Fibroblast of upper back skin (primary cell): ENCODE measurements at places on chromosomes 2 and 18.
A peak's percentile ranks its signal among the peaks of the same experiment; 100 is the strongest.

DNA sequence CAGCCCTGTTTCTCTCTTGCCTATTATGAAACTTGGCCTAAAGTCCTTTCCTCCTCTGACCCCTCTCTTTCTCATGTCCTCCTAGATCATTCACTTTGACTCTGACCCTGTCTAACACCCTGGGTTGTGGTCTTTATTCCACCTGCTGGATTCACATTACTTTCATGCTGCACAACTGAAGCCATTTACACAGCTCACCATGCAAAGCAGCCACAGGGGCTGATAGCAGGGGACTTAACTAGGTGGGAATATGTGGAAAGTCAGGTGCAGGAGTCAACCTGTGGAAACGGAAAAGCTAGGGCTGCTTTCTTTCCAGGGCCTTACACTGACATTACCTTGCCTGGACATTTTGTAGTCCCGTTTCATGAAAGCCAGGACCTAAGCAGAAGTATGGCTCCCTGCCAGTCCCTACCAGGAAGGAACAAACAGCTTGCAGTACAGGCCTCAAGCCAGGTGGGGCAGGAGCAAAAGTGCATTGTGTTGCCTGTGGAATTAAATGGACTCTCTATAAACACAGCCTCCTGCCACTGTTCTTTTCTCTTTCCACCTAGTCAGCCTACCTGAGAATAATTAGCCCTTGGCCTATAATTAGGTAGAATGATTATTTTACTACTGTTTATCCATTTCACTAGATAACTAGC, 11.8 kb downstream of the MAPRE3 start:
- DNase-seq = peak; percentile 13

GRCh38 chr2:149129433-149129832, 90.9 kb downstream of the LYPD6B start:
- DNase-seq = peak; percentile 81

- no peak for DNase-seq
Measured at GRCh38 chr2:238694922-238695321, 153.0 kb upstream of the TWIST2 start.

DNA sequence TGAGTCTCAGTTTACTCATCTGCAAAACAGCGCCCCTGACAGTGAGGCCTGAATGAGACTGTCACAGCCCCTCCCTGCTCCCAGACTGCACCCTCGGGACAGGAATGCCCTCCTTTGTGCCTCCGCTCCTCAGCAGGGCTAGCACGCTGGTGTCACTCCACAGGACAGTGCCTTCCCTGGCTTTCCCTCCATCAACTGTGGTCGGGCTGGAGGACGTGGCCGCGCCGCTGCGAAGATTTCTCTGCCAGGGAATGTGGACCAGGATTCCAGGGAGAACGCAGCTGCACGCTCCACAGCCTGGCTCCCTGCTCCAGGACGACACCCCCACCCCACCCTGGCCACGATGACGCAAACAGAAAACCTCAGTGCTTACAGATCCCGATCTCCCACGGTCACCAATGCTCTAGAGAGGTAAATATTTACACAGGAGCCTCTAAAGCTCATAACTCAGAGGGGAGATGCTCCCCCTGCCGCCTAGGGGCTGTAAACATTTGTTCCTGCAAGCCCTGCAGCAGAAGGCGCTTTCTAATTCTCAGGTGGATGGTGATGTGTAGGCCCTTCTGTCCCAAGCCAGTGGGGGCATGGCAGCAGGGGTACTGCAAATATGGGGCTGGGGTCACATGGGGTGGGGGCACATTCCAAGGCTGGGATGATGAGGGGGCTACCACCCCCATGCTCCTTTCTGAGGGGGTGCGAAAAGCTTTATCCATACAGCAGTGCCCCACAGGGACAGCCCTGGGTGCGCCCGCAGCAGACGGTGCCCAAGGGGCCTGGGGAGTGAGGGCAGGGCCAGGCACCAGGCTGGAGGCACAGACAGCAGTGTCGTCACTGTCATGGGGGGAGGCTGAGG, 12.4 kb downstream of the HS6ST1 start:
- peak; percentile 93 for DNase-seq

DNA sequence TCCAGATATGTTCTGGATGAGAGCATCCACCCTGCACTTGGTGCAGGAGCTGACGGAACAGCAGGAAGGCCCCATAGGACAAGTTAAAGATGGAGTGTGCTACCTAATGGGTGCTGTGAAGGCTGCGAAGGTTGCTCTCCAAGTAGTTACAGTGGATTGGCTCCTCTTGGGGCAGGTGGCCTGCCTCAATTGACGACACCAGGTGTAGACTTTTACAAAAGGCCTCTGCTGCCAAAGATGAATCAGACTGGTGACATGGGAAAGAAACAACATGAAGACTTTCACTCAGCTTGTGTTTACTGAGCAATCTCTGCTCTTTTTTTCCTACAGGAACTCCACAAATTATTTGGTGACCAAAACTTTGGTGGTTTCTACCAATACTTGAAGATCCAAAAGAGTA, 437.7 kb downstream of the PLCL1 start:
- DNase-seq = no peak

GRCh38 chr2:144738749-144739148, 218.8 kb upstream of the ZEB2 start:
- DNase-seq = no peak

- DNase-seq = peak; percentile 14
Measured at GRCh38 chr18:66616523-66616983, 12.7 kb upstream of the CDH19 start.

GRCh38 chr2:168212866-168213265, 34.5 kb downstream of the STK39 start:
- DNase-seq = peak; percentile 53

DNA sequence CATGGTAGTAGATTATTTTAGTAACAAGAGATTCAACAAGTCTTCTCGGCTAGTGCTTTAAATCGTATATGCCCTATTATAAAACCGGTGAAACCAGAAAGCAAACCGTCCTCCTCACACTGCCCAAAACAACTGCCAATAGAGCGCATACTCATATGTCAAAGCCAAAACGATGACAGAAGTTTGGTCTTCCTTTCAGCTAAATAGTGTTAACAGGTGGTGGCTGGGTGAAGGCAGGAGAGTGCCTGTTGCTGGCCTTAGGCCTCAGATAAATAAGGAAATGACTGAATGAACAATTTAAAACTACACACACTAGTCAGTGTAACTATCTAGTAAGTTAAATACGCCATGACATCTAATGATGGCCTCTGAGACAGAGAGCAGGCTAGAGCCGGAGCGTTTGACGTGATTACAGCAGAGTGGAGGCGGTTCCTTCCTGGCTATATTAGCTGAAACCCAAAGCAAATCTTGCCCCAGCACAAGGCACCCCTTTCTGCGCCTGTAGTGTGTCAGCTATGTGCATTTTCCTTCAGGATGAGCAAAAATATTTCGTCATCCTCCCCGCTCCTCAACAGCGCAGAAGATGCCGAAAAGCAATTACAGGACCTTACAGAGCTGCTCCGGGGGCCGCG, 1.6 kb downstream of the LONRF2 start:
- DNase-seq = no peak

- no peak for DNase-seq
Measured at GRCh38 chr18:79102886-79103285, 33.7 kb downstream of the ATP9B start.

DNA sequence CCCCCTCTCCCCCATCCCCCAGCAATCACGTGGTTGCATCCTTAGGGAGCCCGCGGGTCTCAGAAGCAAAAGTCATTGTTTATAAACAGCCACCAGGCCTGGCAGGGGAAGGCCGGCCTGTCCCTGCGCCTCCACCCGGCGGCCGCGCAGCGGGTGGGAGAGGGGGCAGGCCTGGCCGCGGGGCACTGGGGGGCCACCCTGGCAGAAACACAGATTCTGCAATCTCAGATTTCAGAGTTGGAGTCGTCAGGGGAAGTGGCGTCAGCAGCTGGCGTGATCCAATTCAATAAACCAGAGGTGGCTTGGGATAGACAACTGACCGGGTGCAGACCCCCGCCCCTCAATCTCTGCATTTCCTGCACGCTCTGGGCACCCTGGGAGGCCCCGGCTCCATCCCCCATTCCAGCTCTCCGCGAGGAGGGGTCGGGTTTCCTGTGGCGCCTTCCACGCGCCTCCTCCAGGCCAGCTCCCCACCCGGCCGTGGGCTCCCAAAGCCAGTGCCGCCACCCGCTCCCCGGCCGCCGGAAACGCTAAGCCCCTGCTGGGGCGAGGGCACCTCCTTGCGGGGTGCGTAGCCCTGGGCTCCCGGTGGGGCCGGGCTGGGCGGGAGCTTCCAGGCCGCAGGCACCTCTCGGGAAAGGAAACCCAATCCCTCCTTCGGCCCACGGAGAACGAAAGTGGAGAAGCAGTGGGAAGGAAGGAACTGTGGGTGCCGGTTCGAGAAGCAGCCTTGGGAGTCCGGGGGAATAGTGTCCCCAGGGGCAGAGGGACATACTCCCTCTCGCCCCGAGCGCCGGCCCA, 1.1 kb downstream of the BIN1 start:
- peak; percentile 52 for DNase-seq

DNA sequence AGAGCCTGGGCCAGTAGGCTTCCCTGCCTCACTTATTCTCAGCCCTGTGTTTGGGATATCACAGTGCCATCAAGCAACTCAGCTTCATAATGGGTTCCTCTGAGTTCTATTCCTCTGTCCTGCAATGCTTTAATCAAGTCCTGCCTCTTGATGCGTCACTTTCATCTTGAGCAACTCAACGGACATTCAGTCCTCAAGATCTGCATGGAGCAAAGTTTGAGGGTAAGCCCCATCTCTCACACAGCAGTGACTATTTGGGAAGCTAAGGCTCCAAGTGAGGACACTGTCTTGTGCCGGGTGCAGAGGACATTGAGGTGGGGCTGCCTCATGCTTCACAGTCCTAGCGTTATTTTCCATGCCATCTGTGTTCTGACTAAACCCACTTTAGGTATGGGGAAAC, 50.9 kb upstream of the PLB1 start:
- no peak for DNase-seq

GRCh38 chr2:97797355-97797754, 84.0 kb downstream of the ZAP70 start:
- DNase-seq = no peak

DNA sequence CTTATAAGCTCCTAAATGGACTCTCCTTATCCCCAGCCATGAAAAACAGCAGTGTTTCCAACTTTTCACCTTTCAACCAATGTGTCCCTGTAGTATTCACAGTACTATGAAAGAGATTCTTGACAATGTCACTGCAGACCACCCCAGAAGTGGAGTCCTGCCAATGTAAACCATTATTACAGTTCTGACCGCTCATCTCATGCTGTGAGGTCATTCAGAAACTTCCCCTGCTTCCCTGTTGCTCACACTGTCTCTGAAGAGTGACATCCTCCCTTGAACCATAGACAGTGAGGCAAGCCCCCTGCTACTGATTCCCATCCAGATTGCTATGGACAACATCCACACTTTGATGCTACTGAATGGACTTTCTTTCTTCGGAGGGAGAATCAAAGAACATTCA, 1523.7 kb upstream of the ACVR2A start:
- DNase-seq = peak; percentile 51

GRCh38 chr2:143524559-143525401, 395.6 kb downstream of the ARHGAP15 start:
- DNase-seq = no peak

GRCh38 chr2:198465970-198466369, 661.6 kb downstream of the PLCL1 start:
- DNase-seq = no peak

DNA sequence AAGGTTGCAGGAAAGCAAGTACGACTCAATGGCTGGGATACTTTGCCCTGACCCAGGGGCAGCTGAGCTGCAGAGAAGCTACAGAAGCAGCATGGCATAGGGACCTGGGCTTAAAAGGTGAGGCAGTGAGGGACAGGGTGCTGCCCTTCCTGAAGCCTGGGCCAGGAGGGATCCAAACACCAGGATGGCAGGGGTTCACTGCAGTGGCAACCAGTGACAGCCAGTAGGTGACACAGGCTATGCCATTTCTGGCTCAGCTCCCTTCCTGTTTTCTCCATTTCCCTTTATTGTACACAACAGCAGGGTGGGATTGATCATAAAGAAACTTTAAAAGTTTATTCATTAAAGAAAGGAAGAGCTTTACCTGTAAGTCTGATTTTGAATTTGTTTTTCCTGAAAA, 48.8 kb downstream of the CABYR start:
- DNase-seq = no peak

GRCh38 chr2:129369437-129369836, 610.0 kb upstream of the RAB6C start:
- DNase-seq = no peak

DNA sequence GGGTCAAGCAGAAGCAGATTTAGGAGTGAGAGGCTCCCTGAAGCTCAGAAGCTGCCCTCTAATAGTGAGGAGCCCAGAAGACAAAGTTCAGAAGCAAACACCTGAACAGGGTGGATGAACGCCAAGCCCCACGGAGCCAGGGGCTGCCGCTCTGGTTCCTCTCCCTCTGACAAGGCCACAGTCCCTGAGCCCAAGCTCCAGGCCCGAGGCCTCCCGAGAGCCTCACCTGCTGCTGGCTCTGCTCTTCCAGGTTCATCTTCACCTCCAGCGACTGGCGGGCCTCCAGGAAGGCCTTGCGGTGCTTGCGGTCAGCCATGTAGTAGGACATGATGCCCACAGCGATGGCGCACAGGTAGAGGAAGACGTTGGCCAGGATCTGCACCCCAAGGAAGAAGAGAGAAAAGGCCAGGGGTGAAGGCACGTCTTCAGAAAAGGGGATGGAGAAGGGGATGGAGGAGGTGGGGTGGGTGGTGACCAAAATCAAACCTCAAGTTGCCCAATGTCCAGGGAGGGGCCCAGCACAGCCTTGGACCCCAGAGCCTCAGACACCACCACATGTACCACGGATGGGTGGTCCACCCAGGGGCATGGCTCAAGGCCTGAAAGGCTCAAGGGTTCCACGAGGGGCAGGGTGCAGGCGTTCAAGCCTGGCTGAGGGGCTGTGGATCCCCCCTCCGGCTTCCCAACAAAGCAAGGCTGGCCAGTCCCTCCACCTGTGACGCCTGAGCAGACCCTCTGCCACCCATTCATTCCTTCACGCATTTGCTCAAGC, 47.5 kb downstream of the ADCY3 start:
- no peak for DNase-seq

GRCh38 chr2:239734436-239735005, 290.6 kb downstream of the NDUFA10 start:
- no peak for DNase-seq

DNA sequence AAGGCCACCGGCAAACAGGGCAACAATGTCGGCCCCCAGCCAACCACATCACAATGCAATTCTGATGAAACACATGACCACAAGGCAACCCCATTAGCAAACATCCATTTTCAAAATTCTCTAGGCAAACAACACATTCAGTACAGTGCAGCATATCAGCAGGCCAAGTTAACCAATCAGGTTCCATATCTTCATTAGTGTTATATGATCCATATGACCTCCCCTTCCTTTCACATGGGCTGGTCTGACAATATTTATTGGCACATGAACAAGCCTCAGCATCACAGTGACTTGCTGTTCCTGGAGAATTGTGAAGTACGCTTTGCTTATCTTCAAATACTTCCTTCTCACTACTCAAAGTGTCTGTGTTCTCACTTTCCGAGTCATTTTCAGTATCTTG, 19.8 kb downstream of the RNF103 start:
- DNase-seq = no peak

DNA sequence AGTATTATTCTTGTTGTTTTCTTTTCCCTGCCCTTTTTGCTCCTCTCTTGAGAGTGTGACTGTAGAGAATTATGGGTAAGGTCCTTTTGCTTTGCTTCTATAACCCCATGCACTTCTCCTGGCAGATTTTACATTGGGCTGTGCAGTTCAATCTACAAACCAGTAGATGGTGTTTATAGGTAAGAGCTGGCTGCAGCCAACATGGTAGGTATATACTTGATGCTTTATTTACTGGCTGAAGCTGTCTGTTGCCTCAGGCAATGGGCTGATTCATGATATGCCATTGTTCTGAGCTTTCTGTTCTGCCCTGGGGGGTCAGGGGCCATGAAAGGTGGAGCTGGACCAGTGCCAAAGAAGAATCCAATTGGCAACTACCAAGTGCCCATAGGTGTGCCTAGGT, 48.3 kb upstream of the MYL1 start:
- no peak for DNase-seq

- DNase-seq = peak; percentile 22
Measured at GRCh38 chr18:3857544-3857943, 407.6 kb downstream of the TGIF1 start.
